ENCODE measurements at places on chromosomes 5 and 9.

DNA sequence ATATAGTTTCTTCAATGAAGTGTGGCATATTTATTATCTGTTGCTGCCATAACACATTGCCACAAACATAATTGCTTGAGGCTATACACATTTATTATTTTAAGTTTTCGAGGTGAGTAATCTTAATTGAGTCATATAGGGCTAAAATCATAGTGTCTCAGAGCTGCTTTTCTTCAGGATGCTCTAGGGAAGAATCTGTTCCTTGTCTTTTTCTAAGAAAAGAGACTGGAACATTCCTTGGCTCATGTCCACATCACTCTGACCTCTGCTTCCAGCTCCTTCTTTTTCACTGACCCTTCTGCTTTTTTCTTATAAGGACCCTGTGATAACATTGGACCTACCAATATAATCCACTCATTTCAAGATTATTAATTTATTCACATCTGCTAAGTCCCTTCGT lies 632.4 kb upstream of the TYRP1 start:
- no peak for DNase-seq

- DNase-seq: no peak
Measured at GRCh38 chr9:126697330-126697729, 83.6 kb downstream of the LMX1B start.

DNA sequence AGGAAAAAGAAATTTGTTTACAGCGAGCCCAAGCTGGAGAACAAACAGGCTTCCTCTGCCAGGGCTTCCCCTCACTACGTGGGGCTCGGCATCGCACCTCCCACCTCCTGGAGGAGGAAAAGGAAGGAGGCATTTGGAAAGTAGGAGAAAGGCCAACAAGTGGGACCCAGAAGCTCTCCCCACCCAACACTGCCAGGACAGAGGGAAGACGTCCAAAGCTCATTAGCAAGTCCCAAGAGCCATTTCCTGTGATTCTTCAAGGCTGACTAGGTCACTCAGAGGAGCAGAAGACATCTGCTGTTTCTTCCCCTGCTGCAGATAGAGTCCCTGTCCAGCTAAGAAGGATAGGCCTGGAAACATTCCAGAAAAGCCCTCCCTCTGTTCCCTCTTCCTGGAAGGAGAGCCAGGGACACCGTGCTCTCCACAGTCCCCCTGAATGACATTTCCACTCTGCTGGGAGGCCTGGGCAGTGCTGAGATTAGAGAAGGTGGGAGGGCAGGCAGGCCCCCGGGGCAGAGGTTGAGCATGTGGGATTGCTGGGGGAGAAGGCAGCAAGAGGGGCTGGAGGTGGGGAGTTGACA lies 57.0 kb upstream of the NEURL1B start:
- DNase-seq: no peak

DNA sequence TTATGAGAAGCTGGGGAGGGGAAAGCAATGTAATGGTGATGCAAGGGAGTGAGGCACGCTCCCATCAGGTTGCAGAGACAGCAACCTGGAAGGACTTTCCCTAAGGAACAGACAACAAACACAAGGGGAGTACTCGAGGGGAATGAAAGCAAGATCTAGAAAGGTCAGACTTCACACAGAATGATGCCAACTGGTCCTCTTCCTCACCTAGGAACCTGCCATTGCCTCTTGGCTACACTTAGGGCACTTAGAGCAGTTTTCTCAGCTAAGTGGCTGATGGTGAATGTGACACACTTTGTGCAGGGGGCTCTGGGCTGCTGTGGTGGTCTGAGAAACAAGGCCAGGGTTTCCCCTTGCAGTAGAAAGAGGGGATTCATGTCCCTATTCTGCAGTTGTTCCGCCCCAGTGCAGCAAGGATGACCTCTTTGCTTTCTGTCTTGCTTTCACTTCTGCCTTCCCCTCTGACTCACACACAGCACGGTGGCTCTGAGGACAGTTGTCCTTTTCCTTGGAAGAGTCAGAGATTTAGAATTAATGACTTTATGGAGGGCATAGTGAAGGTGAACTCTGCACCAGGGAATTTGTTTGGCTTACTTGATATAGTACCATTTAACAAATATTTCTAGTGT lies 394.0 kb upstream of the KLF4 start:
- no peak for DNase-seq

GRCh38 chr5:34622098-34622400 lies 34.1 kb upstream of the RAI14 start:
- DNase-seq: no peak

DNA sequence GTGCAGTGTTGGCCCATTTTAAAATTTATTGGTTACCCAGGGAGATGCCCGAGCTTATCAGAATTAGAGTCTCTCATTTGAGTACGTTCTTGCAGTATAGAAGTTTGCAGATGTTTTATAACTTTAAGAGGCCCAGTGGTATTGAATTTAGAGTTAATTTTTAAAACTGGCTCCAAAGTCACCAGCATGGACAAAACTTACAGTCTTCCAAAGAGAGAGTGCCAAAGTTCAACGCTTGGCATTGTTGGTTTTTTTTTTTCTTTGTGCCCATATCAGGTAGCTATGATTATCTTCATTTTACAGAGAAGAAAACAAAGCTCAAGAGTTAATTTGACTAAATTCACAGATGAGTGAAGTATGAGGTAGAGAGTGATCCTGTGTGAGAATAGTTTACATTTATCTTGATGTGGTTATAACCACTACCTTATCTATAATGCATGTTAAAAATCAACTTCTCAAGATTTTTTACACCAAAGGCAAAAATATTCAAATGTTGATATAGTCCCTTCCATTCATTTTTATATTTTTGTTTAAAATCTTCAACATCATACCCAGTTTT lies 273.7 kb upstream of the DMRT1 start:
- DNase-seq: no peak

DNA sequence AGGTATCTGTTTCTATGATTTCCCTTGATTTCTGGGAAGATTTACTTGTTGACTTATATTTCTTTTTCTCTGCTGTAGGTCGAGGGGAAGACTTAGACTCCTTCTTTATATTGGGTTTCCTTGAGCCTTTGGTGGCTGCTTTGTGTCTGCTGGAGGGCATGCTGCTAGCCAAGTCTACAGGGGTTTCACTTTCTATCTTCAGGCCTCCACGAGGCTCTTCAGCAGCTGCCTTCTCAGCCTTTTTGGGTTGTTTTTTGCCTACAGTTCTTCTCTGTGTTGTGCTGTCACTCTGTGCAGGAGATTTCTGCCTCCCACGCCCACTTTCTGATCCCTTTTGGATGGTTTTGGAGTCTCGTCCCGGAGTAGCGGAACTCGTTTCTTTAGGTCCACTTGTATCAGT lies 23.2 kb downstream of the LEAP2 start:
- DNase-seq: no peak

GRCh38 chr9:114587345-114588202 lies at the start of gene ATP6V1G1:
TSS of gene ATP6V1G1 (plus strand) at chr9:114587769. CDS start at chr9:114587839, 70 bp downstream.
- DNase-seq: peak; percentile 98

DNA sequence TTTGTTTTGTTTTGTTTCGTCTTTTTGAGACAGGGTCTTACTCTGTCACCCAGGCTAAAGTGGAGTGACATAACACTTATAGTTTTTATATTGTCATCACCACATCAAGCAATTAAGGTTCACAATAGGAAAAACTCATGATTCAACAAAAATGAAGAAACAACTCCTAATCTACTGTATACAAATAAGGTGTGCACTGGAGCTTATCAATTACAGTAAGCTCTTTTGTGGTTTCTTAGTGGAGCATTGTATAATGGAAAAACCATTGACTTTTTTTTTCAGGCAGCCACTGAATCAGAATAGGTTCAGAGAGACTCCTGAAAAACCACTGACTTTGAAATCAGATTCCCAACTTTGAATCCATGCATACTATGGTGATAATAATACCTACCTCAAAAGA lies 10.8 kb upstream of the PLIN2 start:
- no peak for DNase-seq

DNA sequence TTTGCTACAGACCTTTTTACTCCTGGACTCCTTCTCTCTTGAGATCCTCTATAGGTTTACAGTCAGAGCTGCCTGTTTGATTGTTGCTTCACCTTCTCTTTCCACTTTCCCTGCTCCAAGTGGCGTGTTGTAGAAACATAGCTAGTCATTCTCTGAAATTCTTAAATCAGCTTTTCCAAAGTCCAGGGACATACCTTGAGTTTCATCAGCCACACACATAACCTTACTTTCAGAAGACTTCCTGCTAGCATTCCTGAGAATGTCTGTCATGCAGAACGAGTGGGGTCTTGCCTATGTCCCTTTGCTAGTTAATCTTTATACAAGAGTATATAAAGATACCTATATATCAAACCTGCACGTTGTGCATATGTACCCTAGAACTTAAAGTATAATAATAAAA lies 230.3 kb upstream of the ZNF462 start:
- no peak for DNase-seq

- no peak for DNase-seq
Measured at GRCh38 chr5:132905938-132906337, 32.5 kb downstream of the LEAP2 start.

DNA sequence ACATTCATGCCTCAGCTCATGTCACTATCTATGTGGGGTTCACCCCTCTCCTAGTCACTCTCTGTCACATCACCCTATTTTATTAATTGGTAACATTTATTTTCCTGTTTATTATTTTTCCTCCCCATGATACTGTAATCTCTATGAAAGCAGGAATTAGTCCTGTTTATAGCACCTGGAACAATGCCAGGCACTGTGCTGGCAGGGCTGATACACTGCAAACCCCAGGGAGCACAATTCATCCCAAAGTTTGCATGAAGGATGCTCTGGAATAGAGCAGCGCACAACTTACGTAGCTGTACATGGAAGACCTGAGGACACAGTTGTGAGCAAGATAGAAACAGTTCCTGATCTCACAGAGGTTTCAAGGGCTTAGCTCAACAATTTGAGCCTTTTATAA lies 103.2 kb downstream of the NSG2 start:
- no peak for DNase-seq

- no peak for DNase-seq
Measured at GRCh38 chr9:79325501-79325900, 246.3 kb upstream of the TLE4 start.

- no peak for DNase-seq
Measured at GRCh38 chr5:965604-966344, 42.8 kb upstream of the NKD2 start.

GRCh38 chr5:10702040-10702629 lies 58.9 kb downstream of the DAP start:
- no peak for DNase-seq

GRCh38 chr9:121059998-121060636 lies 10.0 kb upstream of the C5 start:
- DNase-seq: no peak

- no peak for DNase-seq
Measured at GRCh38 chr5:128551476-128551875, 13.4 kb upstream of the FBN2 start.

DNA sequence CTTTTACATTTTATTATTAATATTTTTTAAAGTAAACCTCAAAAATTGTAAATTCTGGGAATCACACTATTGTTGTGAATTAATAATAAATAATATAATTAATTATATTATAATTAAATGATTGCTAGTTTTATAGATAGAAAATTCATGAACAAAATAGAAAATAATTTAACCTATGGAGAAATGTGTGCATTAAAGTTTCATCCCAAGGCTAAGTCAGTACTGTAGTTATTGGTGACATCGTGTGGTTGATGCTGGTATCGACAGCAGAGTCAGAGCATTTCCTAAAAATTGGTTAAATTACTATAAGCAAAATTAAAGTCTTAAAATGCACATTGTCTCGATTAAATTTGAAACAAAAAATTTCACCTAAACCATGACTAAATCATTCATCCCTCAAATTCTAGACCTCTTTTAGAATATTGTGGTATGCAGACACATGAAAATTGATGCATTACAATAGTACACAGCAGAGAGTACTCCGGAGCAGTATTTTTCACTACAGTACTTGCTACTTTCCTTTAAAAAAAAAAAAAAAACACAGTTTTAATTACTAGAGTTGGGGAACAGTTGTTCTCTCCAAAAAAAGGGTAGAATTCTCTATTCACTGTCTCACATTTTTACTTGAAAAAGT lies 73.9 kb downstream of the RORB start:
- no peak for DNase-seq

- no peak for DNase-seq
Measured at GRCh38 chr9:100590481-100590880, 12.6 kb downstream of the CAVIN4 start.

DNA sequence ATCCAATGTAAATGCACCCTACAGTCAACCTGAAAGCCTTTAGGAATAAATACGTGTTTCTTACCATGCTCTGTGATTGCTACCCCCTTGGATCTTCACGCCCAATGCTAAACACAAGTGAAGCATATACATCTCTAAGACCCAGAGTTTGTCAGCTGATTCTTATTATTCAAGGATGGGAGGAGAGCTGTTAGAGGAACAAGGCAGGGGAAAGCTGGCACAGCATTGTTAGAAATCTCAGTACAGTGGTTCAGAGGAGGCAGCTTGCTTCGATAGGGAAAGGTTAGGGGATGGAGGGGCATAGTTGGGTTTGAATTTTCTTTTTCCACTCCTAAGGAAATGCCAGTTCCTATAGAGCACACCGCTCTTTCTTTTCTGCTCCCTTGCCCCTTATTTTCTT lies 16.7 kb upstream of the TAF11L2 start:
- no peak for DNase-seq

DNA sequence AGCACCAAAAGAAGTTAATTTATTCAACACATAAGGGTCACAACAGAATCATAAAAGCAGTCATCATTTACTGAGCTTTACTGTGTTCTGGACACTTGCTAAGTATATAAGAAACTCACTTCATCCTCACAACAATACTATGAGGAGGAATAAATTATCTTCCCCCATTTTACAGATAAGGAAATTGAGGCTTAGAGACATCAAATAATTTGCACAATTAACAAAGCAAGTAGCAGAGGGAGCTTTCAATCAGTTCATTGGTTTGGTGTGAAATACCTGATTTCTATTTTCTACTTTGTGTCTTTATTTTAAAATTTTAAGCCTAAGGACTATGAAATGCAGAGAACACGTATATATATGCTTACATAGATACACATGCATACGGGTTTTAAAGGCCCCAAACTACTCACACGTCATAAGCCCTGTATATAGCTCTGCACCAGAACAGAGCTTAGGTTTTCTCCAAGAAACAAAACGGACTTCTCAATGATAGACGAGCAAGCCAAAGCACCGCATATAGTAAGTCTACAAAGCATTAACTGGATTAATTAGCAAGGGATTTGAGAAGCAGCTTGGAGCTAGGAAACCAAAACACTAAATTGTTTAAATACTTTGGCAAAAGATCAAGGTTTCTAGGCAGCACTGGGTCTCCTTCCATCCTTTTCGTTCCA lies 95.6 kb downstream of the DENND1A start:
- DNase-seq: no peak

DNA sequence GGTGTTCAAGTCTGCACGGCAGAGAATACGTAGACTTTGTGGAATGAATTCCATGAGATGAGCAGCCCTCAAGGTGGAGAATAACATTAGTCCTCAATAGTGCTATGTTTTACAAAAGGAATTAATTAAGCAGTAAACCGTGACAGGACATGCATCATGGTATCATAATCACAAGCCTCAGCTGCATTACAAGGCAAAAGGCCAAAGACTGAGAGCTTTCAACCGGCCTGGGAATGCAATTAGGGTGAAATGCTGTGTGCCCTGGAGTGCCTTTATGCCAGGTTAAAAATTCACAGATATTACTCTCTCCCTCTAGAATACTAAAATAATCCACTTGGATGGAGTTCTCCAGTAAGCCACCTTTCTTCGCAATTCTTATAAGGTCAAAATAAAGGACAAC lies 270.6 kb downstream of the MLLT3 start:
- DNase-seq: no peak

- DNase-seq: no peak
Measured at GRCh38 chr9:114311571-114312512, 11.1 kb upstream of the ORM1 start.

All from effector memory CD4-positive, alpha-beta T cell (primary cell).